Common myeloid progenitor, CD34-positive (primary cell): ENCODE measurements at places on chromosomes 16 and 17.

- no peak for DNase-seq
Measured at GRCh38 chr16:14011846-14012245, 59.3 kb upstream of the MRTFB start.

DNA sequence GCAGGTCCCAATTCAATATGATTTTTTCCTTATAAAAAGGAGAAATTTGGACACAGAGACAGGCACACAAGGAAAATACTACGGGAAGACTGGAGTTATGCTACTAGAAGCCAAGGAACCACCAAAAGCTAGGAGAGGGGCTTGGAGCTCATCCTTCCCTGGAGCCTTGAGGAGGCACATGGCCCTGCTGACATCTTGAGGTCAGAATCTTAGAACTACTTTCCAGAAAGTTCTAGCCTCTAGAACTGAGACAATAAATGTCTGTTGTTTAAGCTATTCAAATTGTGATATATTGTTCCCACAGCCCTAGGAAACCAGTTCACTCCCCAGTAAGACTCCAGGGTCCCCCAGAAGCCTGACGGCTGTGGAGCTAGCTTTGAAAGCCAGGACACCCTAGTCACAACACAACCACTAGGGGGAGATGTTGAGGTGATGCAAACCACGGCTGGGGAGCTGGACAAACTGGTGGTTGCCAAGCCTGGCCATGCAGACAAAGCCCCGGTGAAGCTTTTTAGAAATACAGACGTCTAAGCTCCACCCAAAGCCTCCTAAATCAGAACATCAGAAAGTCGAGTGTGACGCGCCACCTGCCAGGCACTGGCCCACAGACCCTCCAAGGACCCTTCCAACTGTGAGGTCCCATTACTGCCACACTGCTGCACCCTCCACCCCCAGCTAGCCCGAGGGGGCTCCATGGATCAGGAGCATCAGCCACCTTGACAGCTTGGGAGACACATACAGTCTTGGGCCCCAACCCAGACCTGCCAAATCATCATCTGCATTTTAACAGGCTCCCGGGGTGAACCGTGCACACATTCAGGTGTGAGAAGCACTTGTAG, 106.4 kb downstream of the SLC39A11 start:
- peak; percentile 57 for DNase-seq

- DNase-seq: no peak
Measured at GRCh38 chr16:11618107-11618717, 31.5 kb upstream of the LITAF start.

DNA sequence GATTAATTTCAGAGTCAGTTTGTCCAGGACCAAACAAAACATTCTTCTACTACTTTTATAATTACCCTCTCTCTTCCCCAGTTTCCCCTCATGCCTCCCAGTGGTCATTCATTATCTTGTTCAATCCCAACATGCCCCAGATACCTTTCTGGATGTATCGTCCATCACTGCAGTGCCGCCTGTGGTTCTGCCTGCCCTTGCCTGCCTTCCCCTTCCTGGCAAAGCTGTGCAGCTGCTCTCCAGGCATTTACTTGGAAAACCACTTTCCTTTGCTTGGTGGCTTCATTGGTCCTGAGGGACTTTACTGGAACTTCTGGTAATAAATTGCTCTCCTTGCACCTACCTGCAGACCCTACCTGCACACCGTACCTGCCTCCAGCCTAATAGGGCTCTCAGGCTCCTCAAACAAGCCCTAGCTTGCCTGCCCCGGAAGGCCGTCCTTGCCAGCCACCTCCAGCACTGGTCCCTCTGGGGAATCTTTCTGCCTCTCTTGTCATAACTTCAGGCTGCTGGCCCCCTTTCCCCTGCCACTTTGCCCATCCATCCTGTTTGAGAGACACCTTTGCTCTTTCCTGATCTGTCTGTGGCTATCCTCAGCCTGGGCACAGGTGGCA, 19.5 kb upstream of the MSI2 start:
- no peak for DNase-seq

DNA sequence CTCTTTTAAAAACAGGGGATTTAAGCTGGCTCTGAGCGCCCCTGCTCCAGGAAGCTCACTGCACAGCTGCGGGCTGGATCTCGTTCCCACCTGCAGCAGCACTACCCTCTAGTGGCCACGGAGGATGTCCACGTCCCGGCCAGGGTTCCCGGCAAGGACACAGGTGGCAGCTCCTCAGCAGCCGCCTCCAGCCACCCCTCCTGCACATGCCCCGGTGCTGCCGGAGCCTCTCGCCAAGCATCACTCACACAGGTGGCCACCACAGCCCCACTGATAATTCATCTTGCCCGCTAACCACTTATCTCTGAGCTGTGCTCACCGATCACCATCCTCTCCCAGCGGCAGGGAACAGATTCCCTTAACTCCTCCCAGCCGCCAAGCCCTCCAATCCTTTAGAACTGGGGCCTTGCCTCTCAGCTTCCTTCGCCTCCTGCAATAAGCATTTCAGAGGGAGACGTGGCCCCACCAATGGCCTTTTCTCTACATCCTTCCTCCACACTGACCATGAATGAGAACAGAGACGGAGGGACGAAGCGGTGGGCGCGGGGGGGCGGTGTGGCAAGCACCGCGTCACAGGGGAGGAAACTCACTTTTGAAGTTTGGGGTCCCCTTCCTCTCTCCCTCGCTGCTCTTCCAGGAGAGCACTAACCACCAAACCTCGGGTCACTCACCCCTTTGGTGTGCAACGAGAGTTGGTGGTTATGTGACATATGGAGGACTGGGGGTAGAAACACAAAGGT, 222.1 kb downstream of the RBFOX3 start:
- DNase-seq: peak; percentile 59

DNA sequence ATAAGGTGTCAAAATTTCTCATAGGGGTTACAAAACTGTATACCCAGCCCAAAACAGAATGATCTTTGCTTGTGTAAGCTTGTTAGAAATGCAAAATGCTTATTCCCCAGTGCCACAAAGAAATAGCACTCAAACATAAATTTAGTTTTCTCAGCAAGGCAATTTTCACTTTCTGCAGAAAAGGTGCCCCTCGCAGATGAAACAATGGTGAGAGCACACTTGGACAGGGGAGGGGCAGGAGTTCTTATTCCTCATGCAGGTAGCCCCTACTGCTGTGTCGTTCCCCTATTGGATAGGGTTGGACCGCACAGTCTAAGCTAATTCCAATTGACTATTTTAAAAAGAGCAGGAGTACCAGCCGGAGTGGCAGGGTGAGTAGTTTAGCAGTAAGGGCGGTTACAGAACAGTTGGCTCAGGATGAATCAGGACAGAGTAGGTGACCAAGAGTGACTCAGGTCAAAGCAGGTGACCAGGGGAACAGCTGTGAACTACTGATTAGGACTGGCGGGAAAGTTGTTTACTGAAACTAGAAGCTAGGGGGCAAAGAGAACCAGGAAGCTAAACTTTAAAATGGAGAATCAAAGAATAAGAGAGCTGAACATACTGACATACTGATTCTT, 5.5 kb upstream of the LDHD start:
- DNase-seq: no peak

DNA sequence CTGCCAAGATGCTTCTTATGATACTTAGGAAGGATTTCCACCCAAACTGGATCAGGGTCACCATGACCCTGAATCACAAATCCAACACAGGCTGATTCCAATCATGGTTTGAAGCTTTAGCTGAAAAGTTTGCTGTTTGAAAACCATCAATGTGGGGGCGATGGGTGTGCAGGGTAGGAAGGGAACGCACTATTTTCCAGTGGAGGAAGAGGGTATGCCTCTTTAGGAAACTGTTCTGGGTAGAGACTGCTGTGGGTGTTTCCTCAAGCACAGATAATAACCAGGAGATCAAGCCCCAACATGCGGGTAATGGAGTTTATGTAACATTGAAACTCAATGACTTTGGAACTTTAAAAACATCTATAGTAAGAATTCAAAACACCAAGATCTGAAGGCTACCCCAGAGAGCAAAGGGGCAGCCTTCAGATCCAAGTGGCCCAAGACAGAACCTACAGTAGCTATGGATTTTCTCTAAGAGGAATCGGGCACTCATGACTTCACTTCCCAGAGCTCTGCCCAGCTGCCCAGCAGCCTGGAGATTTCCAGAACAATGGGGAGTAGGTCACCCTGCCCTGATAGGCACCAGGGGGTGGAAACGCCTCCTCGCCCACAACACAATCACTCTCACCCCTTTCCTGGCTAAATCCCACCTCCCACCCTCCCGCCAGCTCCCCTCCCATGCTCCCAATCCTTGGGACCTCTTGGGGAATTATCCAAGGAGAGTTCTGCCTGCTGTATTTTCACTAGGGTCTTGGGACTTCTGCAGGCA, 22.8 kb downstream of the TRIM25 start:
- DNase-seq: no peak

- no peak for DNase-seq
Measured at GRCh38 chr17:44981221-44981968, 13.3 kb upstream of the C1QL1 start.

DNA sequence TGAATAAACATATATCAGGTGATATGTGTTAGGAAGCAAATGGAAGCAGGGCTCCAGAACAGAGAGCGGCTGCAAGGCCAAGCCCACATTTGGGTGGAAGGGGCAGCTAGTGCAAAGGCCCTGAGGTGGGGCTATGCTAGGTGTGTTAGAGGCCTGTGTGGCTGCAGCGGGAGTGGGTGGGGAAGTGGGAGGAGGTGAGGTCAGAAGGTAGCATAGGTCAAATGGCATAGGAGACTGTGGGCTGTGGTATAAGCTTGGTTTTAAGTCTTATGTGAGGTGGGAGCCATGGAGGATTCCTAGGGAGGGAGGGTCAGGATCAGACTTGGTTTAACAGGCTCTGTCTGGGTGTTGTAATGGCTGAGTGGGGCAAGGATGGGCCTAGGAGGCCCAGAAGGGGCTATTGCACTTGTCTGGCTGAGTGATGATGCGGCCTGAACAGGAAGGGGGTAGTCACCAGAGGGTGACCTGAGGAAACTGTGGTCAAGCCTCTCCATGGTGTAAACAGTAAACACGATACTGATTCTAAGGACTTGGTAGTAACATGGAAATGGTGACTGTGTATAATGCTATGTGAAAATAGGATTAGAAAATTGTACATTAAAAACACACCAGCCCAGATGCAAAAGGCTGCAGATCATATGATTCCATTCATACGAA, 31.1 kb downstream of the RAI1 start:
- DNase-seq: peak; percentile 83

GRCh38 chr17:66549311-66549704, 246.9 kb downstream of the PRKCA start:
- no peak for DNase-seq

DNA sequence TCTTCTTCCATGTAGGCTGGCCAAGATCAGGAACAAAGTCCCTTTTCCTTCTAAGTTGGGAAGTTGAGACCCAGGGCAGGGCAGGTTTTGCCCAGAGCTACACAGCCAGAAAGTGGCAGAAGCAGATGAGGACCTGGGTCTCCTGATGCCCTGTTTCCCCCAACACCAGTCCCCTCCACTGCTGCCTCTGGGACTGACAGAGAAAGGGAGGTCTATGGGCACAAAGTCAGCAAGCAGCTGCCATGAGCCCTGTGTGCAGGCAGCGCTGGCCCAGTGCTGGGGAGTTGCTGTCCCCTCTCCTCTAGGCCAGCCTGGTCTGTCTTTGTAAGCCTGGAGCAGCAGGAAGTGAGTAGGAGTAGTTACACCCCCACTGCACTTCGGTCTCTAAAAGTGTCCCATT, 46.9 kb upstream of the NKD1 start:
- DNase-seq: no peak

GRCh38 chr17:39416141-39416540, 14.7 kb upstream of the FBXL20 start:
- no peak for DNase-seq

- no peak for DNase-seq
Measured at GRCh38 chr16:3000540-3000939, 12.2 kb upstream of the CLDN9 start.
